ENCODE measurements at places on chromosomes 6 and 20.

GRCh38 chr6:51514748-51515402 lies 572.5 kb downstream of the PKHD1 start:
- DNase-seq, result peak; percentile 19

GRCh38 chr6:137820425-137820824 lies 46.6 kb upstream of the TNFAIP3 start:
- no peak for DNase-seq

GRCh38 chr6:15433511-15433861 lies 187.6 kb downstream of the JARID2 start:
- no peak for DNase-seq

DNA sequence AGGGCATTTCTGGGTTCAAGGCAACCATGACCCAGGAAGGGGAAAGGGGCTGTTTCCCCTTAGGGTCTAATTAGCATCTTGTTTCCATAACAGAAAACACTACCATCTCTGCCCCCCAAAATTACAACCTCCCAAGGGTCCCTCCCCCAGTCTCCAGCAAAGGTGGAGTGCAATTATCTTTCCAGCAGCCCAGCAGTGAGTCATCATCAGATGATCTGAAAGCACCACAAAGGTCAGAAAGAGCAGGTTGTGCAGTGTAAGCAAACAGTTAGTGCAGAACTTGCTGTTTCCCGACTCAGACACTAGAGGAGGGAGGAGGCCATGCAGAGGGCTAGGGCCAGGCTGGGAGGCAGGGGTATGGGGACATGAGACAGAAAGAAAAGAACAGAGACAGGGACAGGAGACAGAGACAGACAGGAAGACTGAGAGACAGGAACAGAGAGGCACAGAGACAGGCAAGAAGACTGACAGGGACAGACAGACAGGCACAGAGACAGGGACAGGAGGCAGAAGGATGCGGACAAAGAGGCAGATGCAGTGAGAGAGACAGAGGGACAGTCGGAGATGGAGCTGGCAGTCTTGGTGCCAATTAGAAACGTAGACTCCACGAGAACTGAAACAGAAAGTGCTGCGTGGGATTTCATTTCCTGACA lies 62.5 kb downstream of the PYGB start:
- peak; percentile 85 for DNase-seq

DNA sequence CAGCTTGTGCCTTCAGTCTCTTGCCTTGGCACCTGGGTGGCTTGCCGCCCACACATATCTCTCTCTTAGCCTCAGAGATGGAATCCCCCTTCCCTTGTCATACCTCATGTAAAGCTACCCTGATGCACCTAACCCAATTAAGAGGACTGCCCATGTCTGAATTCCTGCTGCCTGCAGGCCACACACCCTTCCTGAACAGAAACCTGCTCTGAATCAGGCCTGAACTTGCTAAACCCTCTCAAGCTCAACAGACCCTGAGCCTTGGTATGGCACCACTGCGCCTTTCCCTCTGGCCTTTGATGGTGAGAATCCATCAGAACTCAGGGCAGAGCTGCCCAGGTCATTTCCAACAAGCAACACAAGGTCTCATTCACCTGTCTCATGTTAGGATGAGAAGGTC lies 5.2 kb downstream of the RAET1G start:
- DNase-seq, result no peak

DNA sequence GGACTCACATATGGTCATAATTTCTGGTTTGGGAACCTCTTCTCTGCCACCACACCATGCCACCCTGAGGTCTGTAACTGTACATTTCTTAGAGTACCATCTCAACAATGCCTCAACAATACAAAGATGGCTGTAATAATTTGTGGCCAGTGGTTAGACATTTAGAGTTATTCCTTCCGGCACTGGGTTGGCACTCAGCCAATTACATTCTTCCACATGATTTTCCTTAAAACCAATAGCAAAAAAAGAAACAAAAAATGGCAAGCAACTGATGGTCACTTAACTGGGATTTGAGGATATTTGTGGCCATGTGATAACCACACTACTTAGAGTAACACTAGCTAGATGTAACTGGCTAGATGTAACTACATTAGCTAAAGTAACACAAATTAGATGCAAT lies 79.9 kb downstream of the SEL1L2 start:
- DNase-seq, result no peak

DNA sequence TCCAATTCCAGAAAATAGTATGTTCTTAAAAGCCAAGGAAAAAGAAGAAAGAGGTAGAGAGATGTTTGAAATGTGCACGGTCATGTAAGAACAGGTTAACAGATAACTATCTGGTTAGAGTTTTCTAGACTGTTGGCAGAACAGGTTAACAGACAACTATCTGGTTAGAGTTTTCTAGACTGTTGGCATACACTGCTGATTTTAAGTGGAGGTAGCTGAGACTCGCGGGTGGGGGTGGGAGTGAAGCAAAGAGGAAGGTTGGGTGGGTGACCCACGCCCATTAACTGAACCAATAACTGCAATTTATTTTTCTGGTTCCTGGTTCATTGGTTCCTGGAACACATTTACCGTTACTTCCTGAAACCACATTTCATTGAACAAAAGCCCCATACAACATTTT lies 157.5 kb downstream of the ELOVL4 start:
- no peak for DNase-seq

DNA sequence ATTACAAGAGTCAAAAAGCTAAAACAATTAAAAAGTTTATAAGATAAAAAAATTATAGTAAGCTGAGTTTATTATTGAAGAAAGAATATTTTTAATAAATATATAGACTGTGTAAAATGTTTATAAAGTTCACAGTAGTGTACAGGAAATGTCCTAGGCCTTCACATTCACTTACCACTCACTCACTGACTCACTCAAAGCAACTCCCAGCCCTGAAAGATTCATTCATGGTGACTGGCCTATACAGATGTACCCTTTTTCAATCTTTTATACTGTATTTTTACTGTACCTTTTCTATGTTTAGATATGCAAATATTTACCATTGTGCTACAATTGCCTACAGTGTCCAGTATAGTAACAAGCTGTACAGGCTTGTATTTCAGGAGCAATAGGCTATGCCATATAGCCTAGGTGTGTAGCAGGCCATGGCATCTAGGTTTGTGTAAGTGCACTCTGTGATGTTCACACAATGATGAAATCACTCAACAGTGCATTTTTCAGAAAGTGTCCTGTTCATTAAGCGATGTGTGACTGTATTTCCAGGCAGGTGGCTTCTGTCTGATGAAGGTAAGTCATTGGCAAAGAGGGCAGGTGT lies 130.2 kb downstream of the BTBD3 start:
- DNase-seq, result no peak

DNA sequence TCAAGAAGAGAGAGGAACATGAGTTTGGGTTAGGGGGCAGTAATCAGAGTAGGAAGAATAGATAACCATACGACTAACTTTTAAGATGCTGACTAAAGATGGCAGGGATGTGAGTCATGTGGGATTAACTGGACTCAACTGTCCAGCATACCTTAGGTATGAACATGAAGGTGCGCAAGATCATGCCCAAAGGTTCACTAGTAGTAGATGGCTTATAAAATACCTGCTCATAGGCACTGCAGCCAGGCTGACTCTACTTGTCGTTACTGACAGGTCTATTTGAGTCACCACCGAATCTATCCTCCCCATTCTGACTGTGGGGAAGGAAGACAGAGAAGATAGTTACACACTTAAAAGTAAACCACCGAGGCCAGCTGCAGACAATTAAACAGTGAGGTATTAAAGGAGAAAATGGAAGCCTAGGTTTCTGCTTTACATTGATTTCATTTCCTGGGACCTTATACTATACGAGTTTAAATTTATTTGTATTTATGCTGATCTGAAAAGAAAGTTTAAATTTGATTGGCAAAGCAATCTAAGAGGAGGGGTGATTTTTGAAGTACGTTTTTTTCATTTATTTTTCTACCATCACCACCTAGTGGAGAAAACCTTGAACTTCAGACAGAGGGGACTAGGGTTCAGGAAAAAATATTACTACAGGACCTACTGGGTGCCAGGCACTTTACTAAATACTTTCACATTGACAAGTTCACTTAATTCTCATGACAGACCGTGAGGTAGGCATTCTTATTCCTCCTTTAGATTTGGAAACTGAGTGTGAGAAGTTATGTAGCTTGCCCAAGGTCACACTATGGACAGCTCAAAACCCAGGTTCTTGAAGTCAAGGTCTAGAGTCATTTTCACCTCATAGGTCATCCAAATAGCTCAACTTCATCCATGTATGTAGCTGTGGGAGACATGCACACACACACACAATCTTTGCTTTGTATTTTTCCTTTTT lies 4.0 kb upstream of the WRNIP1 start:
- DNase-seq, result no peak

DNA sequence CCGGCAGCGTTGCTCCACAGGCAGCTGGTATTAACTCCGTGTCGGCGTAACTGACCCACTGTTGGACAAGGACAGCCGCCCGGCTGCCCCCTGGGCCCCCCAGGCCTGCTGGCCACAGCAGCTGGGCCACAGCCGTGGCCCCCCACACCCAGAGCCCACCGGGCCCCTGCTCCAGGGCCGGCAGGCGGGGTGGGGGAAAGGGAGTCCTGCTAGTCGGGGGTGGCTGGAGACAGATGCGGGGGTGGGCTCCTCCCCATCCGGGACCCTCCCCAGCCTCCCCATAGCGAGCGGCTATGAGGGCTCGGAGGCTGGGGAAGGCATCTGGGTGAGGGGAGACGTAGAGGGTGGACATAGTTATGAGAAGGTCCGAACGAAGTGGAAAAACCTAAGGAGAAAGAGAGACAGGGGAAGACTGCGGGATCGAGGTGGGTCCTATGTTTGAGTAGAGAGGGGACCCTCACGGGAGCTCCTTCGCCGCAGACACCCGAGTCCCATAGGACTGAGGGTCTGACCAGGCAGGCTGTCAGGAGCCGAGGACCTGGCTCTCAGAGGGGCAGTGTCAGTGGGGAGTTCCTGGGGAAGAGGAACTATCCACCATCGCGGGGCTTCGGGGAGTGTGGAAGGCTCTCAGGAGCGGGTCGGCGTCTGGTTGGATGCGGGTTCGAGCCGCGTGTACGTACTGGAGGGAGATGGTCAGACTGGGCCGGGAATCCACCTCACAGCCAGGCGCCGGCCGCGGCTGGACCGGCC lies 511 bp downstream of the VARS1 start:
- DNase-seq, result no peak

DNA sequence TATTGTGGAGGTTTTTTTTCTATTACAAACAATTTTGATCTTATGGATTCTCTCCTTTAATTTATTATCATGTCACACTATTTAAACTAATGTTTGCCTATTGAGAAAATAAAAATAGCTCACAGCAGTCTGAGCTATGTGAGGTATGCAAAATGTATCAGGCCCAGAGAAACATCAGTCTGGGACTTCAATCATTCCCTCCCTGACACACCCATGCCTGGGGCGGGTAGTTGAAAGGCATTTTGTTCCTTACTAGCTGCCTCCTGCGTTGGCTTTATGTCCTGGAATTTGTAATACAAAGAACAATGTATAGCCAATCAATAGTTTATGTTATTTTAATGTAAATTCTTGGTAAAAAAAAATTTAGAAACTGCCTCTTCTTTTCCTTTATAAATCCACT lies 403.3 kb downstream of the EPM2A start:
- DNase-seq, result no peak

- DNase-seq, result no peak
These were observed 145.5 kb upstream of the ARG1 start for GRCh38 chr6:131427434-131428058.

GRCh38 chr6:168116975-168117899 lies 38.2 kb upstream of the FRMD1 start:
- no peak for DNase-seq

- no peak for DNase-seq
These were observed 1.2 kb upstream of the ACAT2 start for GRCh38 chr6:159760602-159761057.

GRCh38 chr6:121592261-121592935 lies 157.0 kb downstream of the GJA1 start:
- no peak for DNase-seq

DNA sequence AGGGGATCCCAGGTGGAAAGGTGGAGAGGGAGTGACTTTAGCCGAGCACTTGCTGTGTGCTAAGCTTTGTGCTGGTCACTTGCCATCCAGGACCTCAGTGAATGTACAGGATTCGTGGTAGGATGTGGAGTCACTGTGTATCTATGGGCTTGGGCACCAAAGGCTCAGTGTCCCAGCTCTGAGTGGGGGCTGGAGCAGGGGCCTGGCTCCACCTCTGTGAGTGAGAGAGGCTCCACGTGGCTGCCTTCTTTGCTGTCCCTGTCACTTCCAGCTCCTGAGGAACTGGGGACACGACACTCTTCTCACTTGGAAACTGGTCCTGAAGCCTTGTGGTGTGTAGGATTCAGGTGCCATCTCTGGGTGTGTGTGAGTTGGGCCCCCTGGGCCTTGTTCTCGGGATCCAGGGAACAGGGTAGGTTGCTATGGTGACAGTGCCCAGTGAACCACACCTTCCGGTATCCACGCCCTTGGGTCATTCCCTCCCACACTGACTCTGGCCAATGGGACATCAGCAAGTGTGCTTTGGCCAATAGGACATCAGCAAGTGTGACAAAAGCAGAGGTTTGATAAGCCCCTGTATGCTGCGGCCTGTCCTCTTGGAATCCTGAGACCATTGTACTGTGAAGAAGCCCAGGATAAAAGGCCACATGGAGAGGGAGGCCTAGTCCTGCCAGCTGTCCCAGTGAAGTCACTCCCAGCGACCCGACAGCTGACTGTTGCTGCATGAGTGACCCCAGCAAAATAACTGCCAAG lies 87.7 kb downstream of the CDH22 start:
- no peak for DNase-seq

DNA sequence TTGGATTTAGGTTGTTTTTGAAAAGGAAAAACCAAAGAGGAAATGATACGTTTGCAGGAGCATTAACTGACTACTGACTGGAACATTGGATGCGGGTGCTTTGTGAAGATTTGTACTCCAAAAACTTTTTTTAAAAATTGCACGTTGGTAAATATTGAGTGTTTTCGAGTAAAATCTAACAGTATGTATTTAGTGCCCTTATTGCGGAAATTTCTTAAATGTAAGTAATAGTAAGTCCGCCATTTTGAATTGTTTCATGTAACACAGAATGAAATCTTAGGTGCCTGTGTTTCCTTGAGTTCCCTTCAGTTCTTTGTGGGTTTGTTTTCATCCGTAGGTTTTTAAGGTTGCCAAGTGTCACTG lies 15.2 kb upstream of the LIN28B start:
- no peak for DNase-seq

DNA sequence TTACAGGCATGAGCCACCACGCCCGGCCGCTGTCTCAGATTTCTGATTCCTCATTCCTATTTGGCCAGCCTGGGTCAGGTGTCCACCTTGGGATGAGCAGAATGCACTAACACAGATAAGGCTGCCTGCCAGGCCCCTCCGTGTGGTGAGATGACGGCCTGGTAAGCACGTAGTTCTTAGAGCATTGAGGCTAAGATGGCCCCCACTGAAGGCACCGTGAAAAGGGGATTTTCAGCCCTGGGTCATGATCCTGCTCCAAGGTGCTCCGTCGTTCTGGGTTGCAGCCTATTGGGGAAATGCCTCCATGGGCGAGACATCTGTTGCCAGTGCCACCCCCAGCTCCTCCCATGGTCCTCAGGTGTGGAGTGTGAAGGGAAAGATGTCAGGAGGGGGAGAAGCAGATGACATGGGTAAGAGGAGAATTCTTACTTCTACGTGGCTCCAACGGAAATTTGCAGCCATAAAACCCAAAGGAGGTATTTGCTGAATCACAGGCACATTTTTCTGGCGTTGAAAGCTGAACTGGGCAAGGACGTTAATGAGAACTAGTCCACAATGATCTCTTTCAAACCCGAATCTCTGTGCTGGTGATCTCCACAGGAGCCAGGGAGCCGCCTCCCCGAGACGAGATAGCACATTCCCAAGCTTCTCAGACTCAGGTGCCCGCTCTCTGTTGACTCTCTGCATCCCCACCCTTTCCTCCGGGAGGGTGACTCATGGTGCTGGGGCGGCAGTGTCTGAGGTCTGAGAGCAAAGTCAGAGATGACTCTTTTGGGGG lies 34.0 kb upstream of the BMP6 start:
- no peak for DNase-seq

- no peak for DNase-seq
These were observed 110.1 kb downstream of the PREP start for GRCh38 chr6:105292689-105293339.

All from LNCaP clone FGC (cell line).